ENCODE measurements at places on chromosomes 13 and 19.

DNA sequence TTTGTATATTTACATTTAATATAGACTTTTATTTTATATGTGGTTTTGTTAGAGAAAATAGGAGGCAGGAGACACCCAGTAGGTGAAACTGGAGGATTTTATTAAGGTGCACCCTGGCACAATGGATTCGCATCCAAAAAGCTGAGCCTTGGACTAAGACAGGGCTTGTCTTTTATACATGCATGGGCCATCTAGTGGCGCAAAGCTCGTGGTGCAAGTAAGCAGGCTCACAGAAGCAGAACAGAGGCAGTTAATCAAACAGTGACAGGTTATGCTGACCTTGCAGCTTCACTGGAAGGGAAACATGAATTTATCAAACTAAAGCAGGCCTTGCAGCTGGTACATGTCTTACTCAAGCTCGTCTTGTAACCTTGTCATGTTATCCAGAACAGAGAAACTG, 58.8 kb upstream of the ZNF681 start:
- DNase-seq, result peak; percentile 3

DNA sequence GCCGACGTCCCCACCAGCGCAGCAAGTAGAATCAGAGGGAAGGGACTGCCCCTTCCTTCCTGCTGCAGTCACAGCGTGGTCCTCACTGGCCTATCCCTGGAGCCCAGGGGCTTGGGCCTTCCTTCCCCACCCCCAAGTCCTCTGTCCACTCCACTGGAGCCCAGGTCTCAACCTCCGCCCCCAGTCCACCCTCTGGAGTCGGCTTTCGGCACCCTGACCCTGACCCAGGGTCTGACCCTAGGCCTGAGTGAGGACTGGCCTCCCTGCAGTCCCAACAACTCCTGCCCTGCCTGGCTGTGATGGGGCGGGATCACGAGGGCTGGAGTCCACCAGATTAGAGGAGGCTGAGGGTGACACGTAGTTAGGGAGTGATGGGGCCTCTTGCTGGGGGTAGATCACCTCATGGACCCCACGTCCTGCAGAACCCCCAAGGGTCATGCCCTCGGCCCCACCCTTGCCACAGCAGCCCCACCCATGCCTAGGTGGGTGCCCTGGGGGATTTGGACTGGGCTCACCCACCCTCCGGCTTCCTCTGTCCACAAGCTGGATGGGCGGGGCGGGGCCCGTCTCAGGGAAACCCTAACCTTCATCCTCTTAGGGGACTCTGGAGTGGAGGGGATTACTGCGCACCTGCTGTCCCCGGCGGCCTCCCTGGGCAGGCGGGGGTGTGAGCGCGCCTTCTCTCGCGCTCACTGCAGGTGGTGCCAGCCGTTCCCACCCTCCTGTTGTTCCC, 3.8 kb downstream of the RAX2 start:
- DNase-seq, result no peak

DNA sequence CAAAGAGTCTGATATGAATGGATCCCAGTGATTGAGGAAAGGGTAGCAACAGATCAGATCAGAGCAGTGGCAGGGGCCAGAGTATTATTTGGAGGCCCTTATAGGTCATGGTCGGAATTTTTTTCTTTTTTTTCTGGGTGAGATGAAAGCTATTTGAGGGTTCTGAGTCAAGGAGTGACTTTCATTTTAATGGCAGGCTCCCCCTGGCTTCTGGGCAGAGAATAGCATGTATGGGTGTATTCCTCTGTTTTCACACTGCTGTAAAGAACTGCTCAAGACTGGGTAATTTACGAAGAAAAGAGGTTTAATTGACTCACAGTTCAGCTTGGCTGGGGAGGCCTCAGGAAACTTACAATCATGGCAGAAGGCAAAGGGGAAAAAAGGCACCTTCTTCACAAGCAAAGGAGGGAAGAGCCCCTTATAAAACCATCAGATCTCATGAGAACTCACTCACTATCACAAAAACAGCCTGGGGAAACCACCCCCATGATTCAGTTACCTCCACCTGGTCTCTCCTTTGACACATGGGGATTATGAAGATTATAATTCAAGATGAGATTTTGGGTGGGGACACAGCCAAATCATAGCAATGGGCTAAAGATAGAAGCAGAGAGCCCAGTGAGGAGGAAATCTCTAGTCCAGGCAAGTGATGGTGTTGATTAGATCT, 3.0 kb upstream of the SLC6A16 start:
- peak; percentile 77 for DNase-seq

DNA sequence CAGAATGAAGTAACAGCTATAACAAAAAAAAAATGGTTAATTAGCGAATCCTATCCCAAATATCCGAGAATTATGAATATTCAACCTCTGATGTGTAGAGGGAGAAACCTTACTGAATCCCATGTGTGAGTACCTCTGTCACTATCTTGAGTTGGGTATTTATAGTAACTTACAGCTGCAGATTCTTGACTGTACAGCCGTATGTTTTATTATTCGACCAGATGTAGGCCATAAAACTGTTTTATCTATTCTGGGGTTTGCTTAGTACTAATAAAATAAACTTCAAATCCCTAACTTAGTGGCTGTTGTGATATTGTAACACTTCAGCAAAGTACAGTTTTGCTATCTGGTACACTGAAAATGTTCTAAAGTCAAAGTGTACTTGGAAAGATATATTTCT, 120.0 kb downstream of the EFNB2 start:
- DNase-seq, result no peak

GRCh38 chr19:29653398-29653797, 11.9 kb upstream of the PLEKHF1 start:
- DNase-seq, result no peak

DNA sequence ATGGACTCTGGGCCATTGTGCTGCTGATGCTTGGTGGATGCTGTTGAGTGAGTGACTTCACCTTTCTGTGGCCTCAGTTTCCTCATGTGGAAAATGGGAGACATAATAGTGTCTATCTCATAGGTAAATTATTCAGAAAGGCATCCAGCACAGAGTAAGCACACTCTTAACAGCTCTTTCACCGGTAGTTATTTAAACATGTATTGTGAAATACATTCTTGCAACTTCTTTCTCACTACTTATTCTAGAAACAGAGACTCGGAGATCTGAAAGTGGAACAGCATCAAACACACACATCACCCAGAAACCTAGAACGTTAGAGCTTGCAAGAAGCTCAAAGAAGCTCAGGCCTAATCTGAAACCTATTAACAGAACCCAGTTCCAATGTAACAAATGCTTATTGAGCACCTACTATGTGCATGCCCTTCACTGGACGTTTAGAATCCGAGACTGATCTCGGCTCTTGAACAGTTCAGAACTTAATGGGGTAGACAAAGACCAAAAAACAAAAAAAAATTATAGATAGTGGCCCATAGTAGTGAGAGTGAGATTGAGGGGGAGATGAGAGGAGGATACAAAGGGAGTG, 4.1 kb downstream of the ZSWIM9 start:
- DNase-seq, result no peak
